HCEC 1CT (cell line): ENCODE measurements at places on chromosomes 16 and 17.

DNA sequence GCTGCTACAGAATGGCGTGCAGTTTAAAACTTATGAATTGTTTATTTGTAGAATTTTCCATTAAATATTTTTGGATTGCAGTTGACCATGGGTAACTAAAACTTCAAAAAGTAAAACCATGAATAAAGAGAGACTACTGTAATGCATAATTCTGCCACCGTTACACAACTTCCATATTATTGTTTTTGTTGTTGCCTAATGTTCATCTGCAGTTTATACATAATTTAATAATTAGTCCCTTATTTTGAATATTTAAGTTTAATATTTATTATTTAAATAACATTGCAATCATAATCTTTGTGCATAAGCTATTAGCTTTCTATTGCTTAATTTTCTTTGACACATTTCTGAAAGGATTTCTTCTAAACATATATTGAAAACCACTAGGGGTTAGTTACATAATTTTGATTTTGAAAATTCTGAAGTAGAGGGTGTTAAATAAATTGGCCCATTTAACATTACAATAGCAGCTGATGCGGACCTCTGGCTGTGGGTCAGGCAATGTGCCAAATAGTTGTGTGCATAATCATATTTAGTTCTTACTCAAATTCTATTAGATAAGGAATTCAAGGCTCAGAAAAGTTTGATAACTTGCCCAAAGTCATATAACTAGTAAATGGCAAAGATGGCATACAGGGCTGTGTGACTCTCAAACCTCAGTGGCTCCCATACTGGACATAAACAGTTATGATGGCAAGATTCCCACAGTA, 31.1 kb downstream of the PPM1E start:
- DNase-seq = peak; percentile 77

GRCh38 chr17:73831699-73832098, 187.5 kb upstream of the SDK2 start:
- DNase-seq = no peak

GRCh38 chr16:71648162-71648561, 22.2 kb downstream of the MARVELD3 start:
- DNase-seq = no peak

GRCh38 chr17:67602974-67603373, 114.8 kb upstream of the NOL11 start:
- DNase-seq = peak; percentile 43

DNA sequence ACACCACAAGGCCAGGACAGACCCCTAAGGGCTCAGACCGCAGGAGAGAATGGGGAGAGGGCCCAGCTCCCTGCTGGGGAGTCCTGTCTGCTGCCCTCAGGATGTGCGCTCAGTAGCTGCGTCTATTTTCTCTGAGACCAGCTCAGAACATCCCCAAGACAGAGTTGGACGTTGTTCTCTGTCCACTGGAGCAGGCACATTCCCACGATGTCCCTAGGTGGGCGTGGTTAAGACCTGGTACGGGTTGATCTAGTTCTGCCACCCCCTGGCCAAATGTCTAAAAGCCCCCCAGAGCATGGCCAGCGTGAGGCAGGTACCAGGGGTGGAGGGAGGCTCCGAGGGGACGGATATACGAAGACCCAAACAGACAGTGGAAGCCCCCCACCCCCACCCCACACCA, 842 bp upstream of the CALB2 start:
- no peak for DNase-seq

GRCh38 chr17:9902120-9902519, 3.0 kb downstream of the RCVRN start:
- DNase-seq = no peak

DNA sequence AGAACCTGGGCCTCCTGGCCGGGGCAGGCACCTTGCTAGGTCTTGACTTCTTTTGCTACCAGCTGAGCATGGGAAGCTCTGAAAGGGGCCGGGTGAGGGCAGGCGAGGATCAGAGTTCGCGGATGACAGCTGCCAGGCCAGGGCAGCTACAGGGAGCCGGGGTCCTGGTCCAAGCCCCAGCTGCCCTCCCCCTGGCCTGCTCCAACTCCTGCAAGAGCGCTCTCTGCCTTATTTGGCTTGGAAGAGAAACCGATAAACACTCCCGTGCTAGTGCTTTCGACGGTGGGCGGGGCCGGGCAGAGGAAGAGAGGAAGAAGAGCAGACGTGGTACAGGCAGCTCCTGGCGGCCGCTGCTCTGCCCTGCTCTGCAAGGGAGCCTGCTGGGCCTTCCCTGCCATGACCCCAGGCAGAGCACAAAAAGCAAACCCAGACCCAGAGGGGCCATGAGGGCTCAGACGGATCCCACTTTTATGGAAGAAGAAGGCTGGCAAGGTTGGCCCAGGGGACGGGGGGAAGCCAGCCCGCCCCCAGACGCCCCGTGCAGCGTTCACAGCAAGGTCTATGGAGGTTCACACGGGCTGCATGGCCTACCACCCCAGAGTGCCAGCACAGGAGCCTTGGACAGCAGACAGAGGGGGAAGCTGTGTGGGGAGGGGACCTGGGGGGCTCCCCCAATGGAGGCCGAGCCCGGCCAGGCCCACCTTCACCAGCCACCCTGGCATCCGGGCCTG, 25.6 kb downstream of the PIEZO1 start:
- no peak for DNase-seq

DNA sequence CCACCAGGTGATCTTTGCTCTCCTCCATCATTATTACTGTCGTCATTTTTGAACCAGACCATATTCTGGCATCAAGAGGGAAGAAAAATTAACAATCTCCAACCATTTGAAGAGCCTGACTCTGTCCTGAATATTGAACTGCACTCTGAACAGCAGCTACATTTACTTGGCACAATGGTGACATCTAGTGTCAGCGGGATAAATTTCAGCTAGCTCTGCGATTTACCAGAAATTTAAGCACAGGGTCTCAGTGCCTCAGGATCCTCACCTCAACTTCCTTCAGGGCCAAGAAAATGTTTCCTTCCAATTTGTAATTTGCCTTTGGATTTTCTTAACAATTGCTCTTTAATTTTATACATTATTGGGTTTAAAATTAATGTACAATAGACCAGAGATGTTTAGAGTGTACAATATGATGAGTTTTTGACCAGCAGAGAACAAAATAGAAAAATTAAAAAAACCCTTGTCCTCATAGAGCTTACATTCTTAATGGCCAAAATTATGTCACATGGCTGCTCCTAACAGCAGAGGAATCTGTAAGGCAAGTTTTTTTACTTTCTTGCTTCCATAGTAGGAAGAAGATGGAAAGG, 10.7 kb upstream of the ZNF19 start:
- peak; percentile 52 for DNase-seq

GRCh38 chr16:85507342-85507741, 105.8 kb upstream of the GSE1 start:
- DNase-seq = no peak

- peak; percentile 67 for DNase-seq
Measured at GRCh38 chr16:1494129-1494640, 1.0 kb downstream of the TELO2 start.

DNA sequence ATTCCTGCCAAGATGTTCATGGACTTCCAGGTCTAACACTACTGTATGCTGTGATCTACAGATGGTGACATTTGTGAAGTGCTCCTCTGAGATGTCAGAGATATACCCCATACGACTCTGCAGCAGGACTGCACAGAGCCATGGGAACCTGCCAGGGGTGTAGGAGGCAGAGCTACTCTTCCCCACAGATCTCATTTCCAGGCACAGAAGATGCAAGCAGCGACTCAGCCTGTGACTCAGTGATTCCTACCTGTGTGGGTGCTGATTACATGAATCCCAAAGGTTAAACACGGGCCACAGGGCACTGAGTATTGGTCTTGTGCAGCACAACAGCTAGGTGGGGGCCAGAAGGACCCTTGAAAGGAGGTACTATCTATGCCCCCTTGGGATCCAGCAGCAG, 137.0 kb upstream of the SOX9 start:
- no peak for DNase-seq
